Right ventricle myocardium superior (tissue), 1 donor: ENCODE measurements at places on chromosomes 4 and X.

DNA sequence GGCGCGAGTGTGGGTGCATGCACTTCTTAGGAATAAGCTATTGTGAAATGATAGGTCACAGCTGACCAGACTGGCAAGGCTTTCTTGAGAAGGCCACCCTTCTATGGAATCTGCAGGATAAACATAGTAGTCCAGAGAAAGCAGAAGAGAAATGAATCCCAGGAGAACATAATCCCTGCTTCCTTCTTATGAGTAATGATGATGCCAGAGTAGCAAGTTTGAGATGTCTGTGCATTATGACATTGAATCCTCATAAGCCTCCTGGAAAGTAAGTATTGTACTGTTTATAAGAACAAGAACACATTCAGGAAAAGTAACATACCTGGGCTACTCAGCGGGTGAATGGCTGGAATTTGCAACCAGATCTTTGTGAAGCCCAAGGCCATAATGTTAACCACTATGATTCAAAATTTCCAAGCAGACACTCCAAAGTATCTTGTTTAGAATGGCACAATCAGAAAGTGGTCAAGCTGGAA, 272.1 kb upstream of the HS3ST1 start:
- DNase-seq, result no peak

DNA sequence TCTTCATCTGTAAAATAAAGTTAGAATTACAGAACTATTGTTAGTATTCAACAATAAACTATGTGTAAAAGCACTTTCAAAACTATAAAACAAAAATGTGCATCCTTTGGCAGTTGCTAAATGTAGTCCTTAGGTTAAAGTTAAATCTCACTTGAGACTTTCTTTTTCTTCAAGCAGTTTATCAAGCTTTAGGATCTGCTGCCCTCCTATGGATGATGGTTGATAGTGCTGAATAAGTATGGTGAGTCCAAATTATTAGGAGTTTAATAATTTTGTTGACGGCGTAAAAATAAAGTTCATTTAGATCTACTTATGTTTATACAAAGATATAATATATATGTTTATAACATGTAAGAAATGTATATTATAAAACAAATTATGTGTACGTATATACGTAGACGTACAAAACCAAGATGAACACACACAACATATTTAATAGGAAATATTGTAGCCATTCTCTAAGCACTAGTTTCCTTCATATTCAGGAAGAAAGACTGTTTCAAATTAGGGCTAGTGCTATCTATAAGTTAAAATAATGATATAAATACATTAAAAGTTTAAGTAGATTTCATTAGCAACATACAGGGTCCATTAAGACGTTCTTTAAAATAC, 22.3 kb downstream of the UGT2A2 start:
- DNase-seq, result no peak

DNA sequence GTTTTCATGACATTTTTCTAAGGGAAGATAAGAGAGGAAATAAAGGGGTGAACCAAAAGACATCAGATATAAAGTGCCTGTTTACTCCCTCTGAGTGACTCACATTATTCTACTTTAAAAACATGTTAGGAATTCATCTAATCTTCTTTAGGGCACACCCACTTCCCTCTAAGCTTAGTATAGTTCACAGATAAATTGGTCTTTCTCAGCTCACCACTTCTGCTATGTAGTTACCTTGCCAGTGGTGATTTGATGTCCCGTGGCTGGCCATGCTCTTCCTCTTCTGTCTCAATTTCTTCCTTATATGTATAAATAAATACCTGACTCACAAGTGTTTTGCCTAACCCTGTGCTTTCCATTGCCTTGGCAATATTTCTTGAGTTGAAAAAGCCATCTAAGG, 96.8 kb downstream of the PDLIM5 start:
- DNase-seq, result no peak

GRCh38 chrX:108640817-108641216, 95.5 kb downstream of the IRS4 start:
- DNase-seq, result no peak

GRCh38 chr4:102345795-102346100, 466 bp upstream of the SLC39A8 start:
- peak; percentile 40 for DNase-seq

- no peak for DNase-seq
These were observed 10.6 kb upstream of the PUDP start for GRCh38 chrX:7158468-7158990.

DNA sequence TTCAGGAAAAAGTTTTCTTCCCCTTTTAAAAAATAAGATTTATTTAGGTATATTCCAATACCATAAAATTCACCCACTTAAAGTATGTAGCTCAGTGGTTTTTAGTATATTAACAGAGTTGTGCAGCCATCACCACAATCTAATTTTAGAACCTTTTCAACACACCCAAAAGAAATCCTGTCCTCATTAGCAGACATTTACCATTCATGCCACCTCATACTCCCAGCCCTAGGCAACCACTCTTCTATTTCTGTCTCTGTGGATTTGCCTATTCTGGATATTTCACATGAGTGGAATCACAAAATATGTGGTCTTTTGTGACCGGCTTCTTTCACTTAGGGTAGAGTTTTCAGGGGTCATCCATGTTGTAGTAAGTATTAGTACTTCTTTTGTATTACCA, 7.4 kb downstream of the ZNF81 start:
- no peak for DNase-seq

- DNase-seq, result no peak
These were observed 50.8 kb upstream of the RAP2C start for GRCh38 chrX:132270021-132270420.

GRCh38 chrX:135740681-135741149, 27.3 kb downstream of the CT45A1 start:
- DNase-seq, result peak; percentile 31

- DNase-seq, result peak; percentile 32
These were observed 32.6 kb downstream of the HMX1 start for GRCh38 chr4:8838961-8839431.

DNA sequence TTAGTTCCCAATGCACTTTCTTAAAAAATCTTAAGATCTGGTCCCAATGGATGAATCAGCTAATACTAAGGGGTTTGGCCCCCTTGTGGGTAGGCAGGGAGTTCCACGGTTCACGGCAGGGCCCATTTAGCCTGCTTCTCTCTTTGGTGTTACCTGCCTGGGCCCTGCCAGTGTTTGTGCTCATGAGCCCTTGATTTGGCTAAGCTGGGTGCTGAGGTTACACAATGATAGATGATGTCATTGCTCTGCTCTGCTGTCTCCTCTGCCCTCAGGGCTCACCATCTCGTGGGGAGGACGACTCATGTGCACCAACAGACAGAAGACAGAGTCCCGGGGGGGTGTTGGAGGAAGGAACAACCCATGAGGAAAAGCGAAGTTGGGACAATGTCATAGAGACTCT, 24.4 kb downstream of the RTL5 start:
- no peak for DNase-seq

GRCh38 chr4:103018391-103019307, 856 bp downstream of the SLC9B1 start:
- DNase-seq, result no peak

DNA sequence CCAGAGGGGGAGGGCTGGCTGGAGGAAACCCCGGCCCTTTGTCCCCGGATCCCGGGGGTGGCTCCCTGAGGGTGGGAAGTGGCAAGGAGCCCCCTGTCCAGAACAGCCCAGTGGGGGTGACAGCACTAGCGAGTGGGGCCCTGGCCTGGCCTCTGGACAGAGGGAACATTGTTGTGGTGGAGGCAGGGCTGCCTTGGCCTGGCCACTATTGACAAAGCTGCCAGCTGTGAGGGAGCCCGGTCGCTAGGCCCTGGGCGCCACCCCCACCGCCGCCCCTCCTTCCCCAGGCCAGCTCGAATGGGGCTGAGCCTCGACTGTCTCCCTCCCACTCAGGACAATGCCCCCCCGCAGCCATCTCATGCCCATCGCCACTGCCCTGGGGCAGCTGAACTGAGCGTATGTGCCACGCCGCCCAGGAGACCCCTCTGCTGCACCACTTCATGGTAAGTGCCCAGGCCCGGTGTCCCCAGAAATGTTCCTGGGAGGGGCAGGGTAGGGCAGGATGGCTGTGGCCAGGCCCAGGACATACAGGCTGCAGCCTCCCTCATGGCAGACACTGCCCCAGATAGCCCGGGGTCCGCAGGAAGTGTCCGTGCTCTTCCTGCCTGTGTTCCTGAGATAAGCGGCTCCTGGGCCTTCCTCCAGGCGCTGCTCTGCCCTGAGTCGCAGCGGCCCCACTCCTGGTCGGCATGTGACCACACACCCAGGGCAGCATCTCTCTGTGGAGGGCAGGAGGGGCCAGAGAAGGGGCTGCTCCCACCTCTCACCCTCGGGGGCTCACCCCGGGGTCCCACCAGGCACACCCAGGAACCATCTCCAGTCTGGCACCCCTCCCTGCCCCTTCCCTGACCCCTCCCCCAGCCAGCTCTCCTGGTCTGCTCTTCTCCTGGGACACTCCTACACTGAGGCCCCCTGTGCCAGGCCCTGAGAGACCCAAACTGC, 1.4 kb downstream of the PLXNB3 start:
- peak; percentile 48 for DNase-seq

- no peak for DNase-seq
These were observed 55.0 kb upstream of the TFDP3 start for GRCh38 chrX:133273180-133273579.

GRCh38 chrX:2150722-2151121, 350.1 kb downstream of the DHRSX start:
- no peak for DNase-seq

DNA sequence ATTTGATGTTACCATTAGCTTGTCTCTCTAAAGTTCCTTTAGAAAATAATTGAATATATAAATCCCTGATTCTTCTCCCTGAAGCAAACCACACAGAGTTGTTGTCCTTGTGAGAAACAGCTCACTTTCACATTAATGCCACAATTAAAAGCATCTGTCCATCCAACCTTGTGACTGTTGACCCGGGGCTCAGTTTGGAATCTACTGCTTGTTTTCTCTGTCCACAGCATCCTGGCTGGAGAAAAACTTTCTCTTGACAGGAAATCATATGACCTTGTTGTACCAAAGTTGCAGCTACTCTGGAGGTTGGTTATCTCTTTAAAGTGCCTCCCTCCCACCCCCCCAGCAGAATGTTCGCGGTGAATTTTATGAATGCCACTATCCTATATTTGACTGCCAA, 3.1 kb downstream of the PRKG2 start:
- no peak for DNase-seq

GRCh38 chr4:16692961-16693506, 205.4 kb downstream of the LDB2 start:
- no peak for DNase-seq

DNA sequence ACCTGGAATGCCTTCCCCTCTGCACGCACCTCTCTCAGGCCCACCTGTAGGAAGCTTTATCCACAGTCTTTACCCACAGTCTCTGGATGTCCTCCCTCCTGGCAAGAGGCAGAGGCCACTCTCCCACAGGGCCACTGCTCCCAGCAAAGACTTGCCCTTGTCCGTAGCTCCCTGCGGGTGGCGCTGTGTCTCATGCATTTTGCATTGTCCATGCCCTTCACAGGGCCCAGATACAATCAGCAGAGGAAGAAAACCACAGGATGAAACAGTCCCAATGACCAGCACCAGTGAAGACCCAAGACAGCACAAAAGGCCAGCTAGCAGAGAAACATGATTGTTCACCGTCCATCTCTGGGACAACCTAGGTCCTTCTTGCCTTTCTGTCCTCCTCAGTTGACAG, 2.1 kb upstream of the NSG1 start:
- no peak for DNase-seq

DNA sequence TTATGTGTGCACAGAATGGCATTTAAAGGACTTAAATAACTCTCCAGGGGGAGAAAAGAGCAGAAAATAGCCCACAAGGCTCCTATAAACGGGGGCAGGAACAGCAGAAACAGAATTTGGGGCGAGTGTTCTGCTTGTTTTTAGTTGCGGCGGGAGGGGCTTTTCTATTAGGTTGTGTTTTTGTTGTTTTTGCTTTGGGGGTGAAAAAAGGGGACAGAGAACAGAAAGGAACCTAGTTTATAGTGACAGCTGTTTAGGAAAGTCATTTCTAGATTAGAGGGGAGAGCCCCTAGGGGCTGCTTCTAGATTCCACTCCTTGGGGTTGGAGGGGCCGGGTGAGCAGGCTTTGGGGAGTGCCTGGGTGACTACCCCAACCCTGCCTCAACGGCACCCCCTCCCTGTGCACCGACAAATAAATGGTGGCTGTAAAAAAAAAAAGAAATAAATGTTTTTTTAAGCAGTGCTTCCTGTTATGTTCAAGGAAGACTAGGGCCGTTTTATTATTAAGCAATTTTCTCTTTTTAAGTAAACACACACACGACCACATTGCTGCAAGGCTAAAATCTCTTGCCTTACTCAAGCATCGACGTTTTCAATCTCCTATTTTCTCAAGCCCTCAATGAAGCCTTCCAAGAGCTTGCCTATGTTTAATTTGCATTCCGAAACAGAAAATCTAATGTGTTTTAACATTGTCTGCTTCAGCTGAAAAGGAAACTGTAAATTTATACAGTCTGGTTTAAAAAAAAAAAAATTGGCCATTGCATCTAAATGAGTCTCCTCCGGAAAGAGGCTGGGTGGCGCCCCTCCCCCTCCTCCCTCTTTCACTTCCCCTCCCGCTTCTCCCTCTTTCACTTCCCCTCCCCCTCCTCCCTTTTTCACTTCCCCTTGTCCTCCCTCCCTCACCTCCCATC, 123.3 kb upstream of the TBL1X start:
- DNase-seq, result peak; percentile 81

DNA sequence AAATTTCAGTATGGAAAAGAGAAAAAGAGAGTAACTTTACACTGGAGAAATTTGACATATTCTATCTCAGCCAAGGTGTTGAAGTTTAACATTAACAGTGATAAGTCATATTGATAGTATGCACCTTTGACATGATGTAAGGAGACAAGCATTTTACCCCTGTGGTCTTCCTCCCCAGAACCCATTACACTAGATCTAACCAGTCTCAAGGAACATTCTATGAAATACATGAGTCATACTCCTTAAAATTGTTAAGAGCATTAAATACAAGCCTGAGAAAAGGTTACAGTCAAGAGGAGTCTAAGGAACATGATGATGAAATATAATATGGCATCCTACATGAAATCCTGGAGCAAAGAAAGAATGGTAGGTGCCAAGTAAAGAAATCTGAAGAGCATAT, 1151.3 kb upstream of the IGFBP7 start:
- no peak for DNase-seq

- no peak for DNase-seq
These were observed 333.1 kb upstream of the FAM241A start for GRCh38 chr4:111812114-111812513.

- peak; percentile 95 for DNase-seq
These were observed 84.5 kb upstream of the MAML3 start for GRCh38 chr4:140238351-140239056.

DNA sequence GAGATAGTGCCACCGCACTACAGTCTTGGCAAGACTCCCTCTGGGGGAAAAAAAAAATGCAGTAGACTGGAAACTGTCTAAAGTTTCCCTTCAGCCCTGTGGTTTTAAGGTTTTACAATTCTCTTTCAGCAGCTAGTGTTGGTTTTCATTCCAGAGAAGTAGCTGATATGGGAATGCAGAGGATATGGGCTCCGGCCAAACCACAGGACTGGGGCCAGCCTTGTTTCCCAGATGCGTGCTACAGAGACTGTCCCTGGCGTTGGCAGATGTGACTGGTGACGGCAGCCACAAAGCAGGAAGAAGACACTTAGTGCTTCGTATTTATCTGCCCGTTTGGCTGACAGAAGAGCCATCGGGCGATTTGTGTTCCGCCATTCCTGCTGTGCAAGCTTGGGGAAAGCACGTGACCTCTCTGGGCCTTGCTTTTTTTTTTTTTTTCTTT, 43.2 kb downstream of the ZBTB49 start:
- DNase-seq, result peak; percentile 67
